M059J (cell line): ENCODE measurements at places on chromosomes 1 and 21. TPM values are rescaled to one million over a fixed set of nuclear protein-coding genes. Genes with fewer than 3 reads are reported as not detected.

The SPRR2E gene
- total RNA-seq: not detected in 2 replicates

The DNAJC28 gene
- total RNA-seq: 1.9 TPM in 2 replicates

The TMEM82 gene
- not detected in 2 replicates for total RNA-seq

- peak; percentile 98 for DNase-seq
These were observed 65.1 kb downstream of the GADD45A start for GRCh38 chr1:67749844-67750690.

DNA sequence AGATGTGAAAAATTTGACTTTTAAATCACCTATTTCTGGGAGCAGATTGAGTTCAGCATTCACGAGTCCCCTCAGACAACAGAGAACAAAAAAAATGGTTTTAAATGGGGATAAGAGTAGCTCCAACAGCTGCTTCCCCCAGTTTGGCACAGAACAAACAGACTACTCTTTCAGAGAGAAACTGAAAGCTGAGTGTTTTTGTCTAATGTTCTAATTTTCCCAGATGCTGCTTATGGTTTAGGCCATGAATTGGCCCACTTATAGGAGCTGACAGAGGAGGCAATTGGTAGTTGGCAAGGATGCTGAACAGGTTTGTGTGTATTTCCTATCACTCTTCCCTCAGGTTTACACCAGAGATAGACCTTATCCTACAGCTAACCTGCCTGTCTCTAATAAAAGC is 1637.4 kb upstream of the PRMT6 start:
- no peak for DNase-seq

- peak; percentile 67 for DNase-seq
These were observed at the start of gene COL9A2 for GRCh38 chr1:40316595-40317393. TSS of gene COL9A2 (minus strand) at chr1:40317286. CDS start at chr1:40317197, 89 bp downstream.

GRCh38 chr1:44947774-44948311 is 38.6 kb downstream of the EIF2B3 start:
- DNase-seq: peak; percentile 20

DNA sequence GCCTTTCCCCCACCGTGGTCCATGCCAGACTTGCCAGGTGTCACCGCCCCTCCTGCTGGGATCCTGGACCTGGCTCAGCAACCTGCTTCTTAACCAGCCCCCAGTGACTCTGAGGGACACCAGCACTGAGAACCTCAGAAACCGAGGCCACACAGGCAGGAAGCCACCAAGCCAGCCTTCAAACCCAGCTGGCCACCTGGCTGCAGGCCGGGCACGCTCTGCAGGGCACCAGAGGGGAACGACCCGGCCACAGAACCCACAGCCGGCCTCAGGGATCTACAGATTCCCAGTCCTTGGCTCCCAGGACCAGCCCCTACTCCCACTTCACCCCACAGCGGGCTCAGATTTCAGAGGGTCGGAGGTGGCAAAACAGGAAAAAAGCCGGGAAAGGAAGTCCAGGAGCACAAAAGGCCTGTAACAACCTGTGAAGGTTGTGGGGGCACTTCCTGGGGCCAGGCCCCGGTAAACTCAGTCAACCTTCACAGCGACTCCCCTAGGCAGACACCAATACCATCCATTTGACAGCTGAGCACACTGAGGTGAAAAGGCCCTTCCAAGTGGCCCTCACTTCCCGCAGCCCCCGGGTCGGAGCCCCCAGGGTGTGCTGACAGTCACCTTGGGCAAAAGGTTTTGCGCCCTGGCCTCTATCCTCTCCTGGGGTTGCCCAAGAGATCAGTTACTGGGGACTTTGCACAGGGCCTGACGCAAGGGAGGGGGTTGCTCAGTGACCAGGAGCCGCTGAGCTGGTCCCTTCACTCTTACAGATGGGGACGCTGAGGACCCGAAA is 14.1 kb downstream of the RUNX3 start:
- DNase-seq: peak; percentile 44

DNA sequence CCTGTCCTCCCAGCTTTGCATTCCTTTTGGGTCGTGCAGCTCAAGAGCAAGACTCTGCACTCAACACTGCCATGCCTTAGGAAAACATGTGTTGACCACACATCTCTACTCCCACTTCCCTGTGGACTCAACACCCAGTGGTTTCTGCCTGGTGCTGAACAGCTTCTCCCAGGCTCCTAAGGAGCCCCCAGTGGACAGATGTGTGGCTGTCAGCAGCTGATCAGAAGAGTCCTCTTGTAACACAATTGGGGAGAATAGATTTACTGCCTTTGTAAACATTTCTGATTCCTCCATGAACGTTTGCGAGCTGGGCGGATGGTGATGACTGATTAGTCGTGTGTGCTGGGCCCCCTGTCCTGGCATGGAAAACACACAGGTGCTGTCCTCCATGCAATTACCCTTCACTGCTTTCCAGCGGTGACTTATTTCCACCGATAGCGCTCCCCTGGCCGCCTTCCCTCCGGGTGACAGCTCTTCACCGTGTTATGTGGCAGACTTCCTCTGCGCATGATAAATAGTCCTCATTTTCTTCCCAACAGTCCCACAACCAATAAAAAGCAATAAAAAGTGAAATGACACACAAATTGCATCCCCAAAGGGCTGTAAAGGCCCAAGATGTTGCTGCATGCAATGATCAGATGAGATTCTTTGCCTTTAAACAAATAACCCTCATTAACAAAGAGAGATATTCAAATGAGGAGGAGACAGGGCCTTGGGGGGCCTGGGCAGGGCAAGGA is 249.4 kb upstream of the AJAP1 start:
- no peak for DNase-seq

DNA sequence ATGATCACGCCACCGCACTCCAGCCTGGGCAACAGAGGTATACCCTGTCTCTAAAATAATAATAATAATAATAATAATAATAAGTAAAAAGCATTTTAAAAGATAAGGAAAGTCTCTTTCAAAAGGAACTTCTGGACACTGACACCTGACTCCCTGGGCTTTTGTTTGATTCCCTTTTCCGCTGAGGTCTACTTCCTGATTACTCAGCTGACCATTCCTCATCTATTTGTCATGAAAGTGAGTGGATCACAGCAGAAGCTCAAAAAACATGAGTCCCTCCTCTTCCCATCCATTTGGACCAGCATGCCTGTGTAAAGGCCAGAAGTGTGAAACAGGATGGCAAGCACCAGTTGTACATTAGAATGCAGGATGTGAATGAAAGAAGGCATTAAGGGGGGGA is 61.1 kb upstream of the FBXO28 start:
- peak; percentile 83 for DNase-seq
